ENCODE measurements at places on chromosomes 4 and X. TPM values are rescaled to one million over a fixed set of nuclear protein-coding genes. Genes with fewer than 3 reads are reported as not detected.

DNA sequence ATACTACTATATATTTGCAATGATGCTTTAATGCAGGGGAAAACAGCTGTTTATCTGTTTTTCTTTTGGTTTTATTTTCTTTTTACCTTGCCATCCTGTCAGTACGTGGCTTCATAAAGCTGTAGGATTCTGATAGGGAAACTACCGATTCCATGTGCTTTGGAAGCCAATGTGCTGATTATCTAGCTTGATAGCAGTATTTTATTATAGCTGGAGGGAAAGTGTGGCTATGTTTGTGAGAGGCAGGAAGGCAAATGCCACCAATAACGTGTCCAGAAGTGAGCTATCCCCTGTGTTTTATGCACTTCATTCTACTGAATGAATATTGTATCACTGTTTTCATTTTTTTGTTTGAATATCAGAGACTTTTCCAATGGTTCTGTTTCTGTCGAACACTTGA lies 43.7 kb downstream of the IL15 start:
- H3K4me3 ChIP-seq, result no peak overlapping the region
- no peaks in the 10 kb centered on the region for H3K36me3 ChIP-seq
- no peak overlapping the region for H3K27ac ChIP-seq
- no peaks in the 10 kb centered on the region for H3K27me3 ChIP-seq
- DNase-seq, result no peak

DNA sequence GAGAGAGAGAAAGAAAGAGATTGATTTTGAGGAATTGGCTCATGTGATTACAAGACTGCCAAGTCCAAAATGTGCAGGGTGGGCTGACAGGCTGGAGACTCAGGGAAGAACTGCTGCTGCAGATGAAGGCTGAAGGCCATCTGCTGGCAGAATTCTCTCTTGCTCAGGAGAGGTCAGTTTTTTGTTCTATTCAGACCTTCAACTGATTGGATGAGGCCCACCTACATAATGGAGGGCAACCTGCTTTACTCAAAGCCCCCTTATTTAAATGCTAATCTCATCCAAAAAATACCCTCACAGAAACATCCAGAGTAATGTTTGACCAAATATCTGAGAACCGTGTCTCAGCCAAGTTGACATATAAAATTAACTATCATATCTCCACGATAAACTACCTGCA lies 38.2 kb upstream of the MAMLD1 start:
- H3K27me3 ChIP-seq, result peaks cover 7% of the 10 kb centered on the region
- H3K4me1 ChIP-seq, result no peaks in the 10 kb centered on the region
- no peak for DNase-seq
- no peak overlapping the region for H3K27ac ChIP-seq
- no peaks in the 10 kb centered on the region for H3K36me3 ChIP-seq

Gene CXorf49
- total RNA-seq, result not detected

- no peak overlapping the region for H3K27ac ChIP-seq
- H3K4me1 ChIP-seq, result no peaks in the 10 kb centered on the region
- no peak overlapping the region for H3K4me3 ChIP-seq
- no peaks in the 10 kb centered on the region for H3K27me3 ChIP-seq
Observed at GRCh38 chr4:124790471-124790870, 77.9 kb upstream of the ANKRD50 start.

- no peaks in the 10 kb centered on the region for H3K36me3 ChIP-seq
- H3K4me3 ChIP-seq, result no peak overlapping the region
- H3K4me1 ChIP-seq, result no peaks in the 10 kb centered on the region
- H3K27me3 ChIP-seq, result no peaks in the 10 kb centered on the region
- DNase-seq, result no peak
Observed at GRCh38 chr4:138910195-138910913, 105.2 kb upstream of the NOCT start.

DNA sequence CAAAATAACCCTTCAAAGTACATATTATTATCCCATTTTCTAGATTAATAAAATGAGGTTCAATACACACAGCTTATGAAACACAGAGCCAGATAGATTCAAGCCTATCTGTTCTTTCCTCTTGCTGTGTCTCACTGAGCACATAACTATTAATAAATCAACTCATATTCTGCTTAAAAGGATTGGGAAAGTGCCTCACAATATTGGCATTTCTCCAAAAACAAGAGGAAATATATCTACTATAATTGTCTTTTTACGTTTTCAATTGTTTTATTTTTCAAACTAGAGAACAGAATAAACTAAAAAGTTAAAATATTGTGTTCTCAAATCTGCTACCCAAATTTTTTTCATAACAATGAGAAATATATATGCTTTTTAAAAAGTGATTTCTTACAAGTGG lies 15.8 kb downstream of the DCHS2 start:
- no peak overlapping the region for H3K27ac ChIP-seq
- H3K36me3 ChIP-seq, result no peaks in the 10 kb centered on the region
- no peak for DNase-seq
- no peak overlapping the region for H3K4me3 ChIP-seq

DNA sequence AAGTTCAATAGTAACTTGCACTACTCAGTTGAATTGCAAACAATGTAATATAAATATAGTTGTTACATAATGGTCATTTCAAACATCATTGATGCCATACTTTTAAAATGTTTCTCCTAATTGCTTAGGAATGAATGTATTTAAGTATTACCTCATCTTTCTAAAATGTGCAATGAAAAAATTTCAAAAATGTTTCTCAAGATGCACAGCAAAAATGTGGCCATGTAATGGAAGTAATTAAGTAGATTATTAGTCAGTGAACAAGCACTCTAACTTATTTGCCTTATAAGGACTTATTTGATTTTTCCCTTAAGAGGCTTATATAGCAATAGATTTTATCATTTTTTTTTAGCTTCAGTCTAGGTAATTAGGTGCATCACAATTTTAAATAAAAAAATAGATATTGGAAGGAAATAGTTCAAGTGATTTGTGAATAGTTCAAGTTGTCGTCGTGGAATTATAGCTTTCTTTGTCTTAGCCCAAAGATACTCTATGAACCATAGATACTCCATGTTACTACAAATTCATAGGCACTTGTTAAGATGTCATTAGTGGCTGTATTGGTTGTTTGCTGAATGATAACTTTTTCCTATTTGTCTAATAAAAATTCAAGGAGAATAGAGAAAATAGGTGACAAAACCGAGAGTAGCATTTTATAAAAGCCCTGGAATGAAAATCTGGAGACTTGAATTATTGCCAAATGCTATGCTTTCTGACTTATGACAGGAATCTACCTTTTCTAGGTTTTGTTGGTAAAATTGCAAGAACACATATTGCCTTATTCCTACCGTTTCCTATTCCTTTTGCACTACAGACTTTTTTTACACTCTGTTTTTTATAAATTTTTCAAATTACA lies 118.5 kb downstream of the TLL1 start:
- no peaks in the 10 kb centered on the region for H3K27me3 ChIP-seq
- no peaks in the 10 kb centered on the region for H3K4me1 ChIP-seq
- DNase-seq, result no peak
- H3K27ac ChIP-seq, result no peak overlapping the region

DNA sequence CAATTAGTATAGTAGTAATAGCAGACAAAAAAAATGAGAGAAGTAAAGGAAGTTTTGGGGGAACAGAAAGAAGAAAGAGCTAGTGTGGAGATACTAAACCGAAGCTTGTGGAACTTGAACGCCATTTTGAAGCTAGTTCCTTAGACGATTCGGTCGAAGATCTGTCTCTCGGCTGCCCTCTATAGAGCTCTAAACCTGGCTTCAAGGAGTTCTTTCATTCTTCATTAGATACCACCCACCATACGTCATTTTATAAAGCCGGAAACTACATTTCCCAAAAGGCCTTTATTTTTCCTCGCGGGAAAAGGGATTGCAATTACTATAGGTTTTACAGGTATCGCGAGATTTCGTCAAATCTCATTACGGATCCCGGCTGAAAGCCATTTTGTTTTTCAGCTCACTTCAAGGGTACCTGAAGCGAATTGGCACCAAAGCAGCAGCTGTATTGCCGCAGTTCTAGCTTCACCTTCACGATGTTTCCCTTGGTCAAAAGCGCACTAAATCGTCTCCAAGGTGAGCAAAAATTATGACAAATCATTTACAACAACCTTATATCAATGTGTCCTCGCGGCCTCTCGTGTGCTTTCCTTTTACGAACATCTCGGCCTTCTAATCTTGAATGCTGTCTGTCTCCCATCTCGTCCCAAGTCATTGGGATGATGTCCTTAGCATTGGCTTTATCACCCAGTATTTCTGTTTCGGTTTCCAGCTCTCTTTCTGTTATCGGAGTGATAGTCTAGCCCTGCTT lies at the start of gene COX7B:
Gene COX7B, plus strand, starts transcription at position 388 of the 748 bp plus-strand sequence. Its CDS starts 86 bp downstream, at position 474.
- H3K4me3 ChIP-seq, result peak within 1 kb of the TSS; percentile 98
- no peaks in the 10 kb centered on the region for H3K36me3 ChIP-seq
- H3K4me1 ChIP-seq, result peaks cover 10% of the 10 kb centered on the region
- peak within 1 kb of the TSS; percentile 94 for H3K27ac ChIP-seq
- no peaks in the 10 kb centered on the region for H3K27me3 ChIP-seq
- DNase-seq, result peak; percentile 80

- no peaks in the 10 kb centered on the region for H3K4me1 ChIP-seq
- no peaks in the 10 kb centered on the region for H3K36me3 ChIP-seq
- no peak overlapping the region for H3K4me3 ChIP-seq
- DNase-seq, result no peak
Observed at GRCh38 chrX:36684053-36684452, 324.1 kb upstream of the FAM47C start.

DNA sequence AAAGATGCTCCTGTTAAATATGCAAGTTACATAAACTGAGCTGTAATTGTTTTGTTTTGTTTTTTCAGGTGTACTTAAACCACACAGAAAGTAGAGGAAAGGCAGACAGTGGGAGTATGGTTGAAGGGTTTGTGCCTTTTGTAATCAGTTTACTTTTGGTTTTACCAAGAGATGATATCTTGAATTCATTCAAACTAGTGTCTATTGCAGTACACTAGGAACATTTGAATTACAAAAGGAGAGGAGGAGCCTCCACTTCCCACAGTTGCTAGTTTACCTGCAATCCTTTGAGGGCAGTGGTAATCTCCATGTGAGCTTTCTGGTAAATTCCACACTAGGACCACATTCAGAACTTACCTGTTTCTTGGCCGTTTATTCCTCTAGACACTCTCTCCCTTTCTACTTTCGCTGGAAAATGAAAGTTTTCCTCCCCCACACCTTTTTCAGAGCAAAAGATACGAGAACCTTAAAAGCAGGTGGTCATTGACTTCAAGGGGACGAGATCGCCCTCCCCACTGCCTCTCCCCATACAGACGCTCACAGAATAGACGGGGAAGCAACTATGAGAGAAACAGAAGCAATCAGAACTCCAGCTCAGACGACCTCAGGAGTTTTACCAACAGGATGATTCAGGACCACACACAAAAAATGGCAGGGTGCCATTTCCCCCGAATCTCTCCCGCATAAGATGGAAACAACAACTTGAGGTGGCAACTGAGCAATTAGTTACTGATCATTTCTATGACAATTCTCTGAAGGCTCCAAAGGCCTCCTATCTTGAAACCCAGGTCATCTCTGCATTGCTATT lies 3.3 kb downstream of the RBM47 start:
- H3K4me1 ChIP-seq, result peaks cover 26% of the 10 kb centered on the region
- peaks cover 11% of the 10 kb centered on the region for H3K36me3 ChIP-seq
- no peak overlapping the region for H3K4me3 ChIP-seq
- DNase-seq, result no peak

DNA sequence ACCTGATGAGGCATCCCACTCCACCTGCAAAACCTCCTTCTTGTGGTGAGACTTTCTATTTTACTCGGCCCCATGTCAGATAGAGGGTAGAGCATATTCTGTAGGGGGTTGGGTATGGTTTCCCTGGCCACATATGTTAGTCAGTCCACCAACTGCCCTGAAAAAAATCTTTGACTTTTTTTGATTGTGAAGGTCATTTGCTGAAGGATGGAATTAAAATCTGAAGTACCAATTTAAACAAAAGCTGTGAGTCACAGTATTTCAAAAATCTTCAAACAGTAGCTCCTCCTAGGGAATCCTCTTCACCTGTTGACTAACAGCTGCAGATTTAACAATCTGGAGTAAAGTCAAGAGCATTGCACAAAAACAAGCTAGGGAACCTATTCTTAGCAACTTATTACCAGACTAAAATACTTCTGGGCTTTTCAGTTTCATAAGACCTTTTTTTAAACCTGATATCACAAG lies 8.0 kb upstream of the CCDC110 start:
- H3K27me3 ChIP-seq, result peaks cover 61% of the 10 kb centered on the region
- no peak overlapping the region for H3K27ac ChIP-seq
- no peaks in the 10 kb centered on the region for H3K36me3 ChIP-seq

Gene FAM241A
- total RNA-seq, result 16.0 TPM

Gene KLHL13
- total RNA-seq, result 0.86 TPM

DNA sequence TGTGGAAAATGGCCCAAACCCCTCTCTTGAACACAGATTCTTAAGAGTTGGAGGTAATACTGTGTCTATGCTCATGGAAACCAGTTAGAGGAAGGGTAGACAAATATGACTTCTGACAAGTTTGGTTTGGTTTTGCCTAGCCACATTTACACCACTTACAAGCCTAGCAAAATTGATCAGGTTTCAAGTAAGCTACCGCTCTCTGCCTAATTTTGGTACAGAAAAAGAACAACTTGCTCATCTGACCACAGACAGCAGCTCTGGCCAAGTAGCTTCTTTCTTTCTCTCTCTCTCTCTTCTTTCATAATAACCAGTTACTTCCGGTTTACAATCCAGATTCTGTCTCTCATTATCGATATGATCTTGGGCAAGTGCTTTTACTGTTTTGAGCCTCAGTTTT lies 260.0 kb downstream of the GLUD2 start:
- H3K4me3 ChIP-seq, result no peak overlapping the region
- no peak overlapping the region for H3K27ac ChIP-seq
- H3K36me3 ChIP-seq, result no peaks in the 10 kb centered on the region
- no peak for DNase-seq
- H3K27me3 ChIP-seq, result no peaks in the 10 kb centered on the region

Gene ZNF81
- 17.9 TPM for total RNA-seq

Gene COL4A6
- total RNA-seq, result not detected

GRCh38 chrX:133586443-133586842 lies 171.2 kb upstream of the GPC4 start:
- H3K4me1 ChIP-seq, result no peaks in the 10 kb centered on the region
- peaks cover 27% of the 10 kb centered on the region for H3K27me3 ChIP-seq
- no peak overlapping the region for H3K27ac ChIP-seq
- H3K36me3 ChIP-seq, result no peaks in the 10 kb centered on the region
- DNase-seq, result no peak

Gene PRKG2
- total RNA-seq, result 0.33 TPM

GRCh38 chrX:71128166-71128833 lies 9.9 kb downstream of the MED12 start:
- no peak for DNase-seq
- peak overlapping the region; percentile 45 for H3K27ac ChIP-seq
- no peaks in the 10 kb centered on the region for H3K27me3 ChIP-seq

Gene PLAC8
- total RNA-seq, result 37.4 TPM

DNA sequence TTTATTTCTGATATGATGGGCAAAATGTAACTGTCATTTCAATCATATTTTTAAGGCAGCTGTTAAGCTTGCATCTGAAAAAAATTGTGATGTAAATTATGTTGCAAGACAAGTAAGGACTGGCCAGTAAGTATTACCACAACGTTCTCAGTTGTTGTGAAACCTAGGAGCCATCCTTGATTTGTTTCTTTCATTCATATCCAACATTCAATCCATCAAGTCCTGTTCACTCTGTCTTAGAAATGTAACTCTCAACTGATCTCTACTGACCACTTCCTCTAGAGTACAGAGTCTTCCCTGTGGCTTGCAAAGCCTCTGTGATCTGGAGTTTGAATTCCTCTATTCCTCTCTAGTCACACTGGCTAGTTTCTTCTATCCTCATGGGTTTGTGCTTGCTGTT lies 161.4 kb upstream of the MAD2L1 start:
- H3K4me3 ChIP-seq, result no peak overlapping the region
- peaks cover 4% of the 10 kb centered on the region for H3K36me3 ChIP-seq
- DNase-seq, result no peak
- H3K4me1 ChIP-seq, result no peaks in the 10 kb centered on the region

GRCh38 chr4:36323816-36324419 lies 42.5 kb downstream of the DTHD1 start:
- peak overlapping the region; percentile 93 for H3K27ac ChIP-seq
- H3K4me3 ChIP-seq, result peak overlapping the region; percentile 43
- no peaks in the 10 kb centered on the region for H3K27me3 ChIP-seq
- H3K36me3 ChIP-seq, result peaks cover 11% of the 10 kb centered on the region
